ENCODE measurements at places on chromosomes 1 and 21.

- DNase-seq, result no peak
Measured at GRCh38 chr1:3306583-3307291, 147.7 kb upstream of the ARHGEF16 start.

DNA sequence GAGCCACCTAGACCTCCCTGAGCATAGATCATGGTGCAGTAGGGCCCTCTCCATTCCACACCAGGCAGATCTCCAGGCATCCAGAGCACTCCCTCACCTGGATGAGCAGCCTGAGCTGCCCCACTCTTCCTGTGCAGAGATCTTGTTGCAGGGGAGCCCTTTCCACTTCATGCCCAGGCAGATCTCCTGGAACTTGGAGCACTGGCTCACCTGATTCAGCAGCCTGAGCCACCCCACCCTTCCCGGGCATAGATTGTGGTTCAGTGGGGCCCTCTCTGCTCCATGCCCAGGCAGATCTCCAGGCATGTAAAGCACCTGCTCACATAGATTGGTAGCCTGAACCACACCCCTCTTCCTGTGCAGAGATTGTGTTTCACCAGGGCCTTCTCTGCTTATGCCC lies 78.0 kb downstream of the SEC16B start:
- no peak for DNase-seq

DNA sequence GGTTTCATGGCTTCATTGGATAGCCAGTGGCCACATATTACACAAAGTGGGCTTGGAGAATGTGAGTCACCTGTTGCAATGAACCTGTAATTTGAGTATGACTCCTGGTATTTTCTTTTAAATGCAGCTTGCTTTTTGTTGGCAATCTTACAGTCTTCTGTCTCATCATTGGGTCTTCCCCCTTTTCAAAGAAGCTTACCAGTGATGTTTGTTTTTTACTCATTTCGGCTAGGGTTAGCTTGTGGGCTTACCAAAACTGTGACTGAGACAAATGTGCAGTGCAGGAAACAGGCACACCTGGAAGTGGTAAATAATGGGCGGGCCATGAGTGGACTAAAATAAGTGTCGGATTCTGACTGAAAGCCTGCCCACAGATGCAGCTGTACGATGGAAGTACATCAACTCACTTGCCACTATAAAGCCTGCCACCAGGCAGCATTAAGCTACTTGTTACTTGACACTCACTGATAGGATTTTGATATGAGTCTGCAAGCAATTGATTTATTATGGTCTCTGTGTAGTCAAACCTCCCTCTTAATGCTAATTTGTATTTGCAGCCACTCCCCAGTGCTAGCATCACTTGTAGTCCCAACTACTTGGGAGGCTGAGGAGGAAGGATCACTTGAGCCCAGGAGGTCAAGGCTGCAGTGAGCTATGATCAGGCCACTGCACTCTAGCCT lies 4.2 kb downstream of the HHAT start:
- DNase-seq, result no peak

GRCh38 chr1:240734001-240734400 lies 122.0 kb upstream of the GREM2 start:
- no peak for DNase-seq

Data from right cardiac atrium (tissue), 5 donors.